ENCODE measurements at places on chromosomes 16 and 17.

DNA sequence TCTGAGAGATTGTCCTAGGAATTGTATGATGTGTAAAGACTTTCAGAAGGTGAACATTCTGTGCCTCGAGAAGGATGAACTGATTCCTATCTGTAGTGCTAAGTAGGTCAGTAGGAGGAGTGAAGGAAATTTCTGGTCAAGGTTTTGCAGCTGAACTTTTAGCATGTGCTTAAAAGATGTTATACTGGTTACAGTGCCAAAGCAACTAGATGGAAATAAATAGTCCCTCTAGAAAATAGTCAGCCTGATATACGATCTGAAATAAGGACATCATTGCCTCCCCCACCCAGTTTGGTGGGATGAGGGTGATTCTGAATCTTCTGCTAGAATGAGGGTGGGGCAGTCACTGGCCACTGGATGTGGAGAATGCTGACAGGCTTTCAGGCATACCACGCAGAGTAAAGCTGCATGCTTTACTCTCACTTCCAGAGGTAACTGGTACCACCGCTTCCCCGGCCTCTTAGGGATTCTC, 57.2 kb upstream of the VPS4A start:
- no peak for DNase-seq

GRCh38 chr16:50093607-50094539, 28.1 kb downstream of the HEATR3 start:
- DNase-seq, result no peak

DNA sequence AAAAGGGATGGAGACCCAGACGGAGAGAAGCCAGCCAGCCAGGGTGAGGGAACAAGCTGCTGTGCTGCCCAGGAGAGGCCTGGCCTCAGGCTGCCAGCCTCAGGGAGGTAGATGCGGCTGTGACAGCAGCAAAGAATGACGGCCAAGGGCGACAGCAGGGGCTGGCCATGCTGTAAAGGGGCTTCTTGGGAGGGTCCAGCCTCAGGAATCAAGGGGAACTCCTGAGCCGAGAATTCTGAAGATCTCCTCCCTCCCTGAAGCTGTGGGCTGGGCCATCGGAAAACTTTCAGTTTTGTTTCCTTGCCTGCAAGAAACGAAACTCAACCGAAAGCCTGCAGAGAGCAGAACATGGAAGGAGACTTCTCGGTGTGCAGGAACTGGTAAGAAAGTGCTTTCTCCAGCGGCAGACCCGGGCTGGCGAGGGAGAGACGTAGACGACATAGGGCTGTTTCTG, at the start of gene XAF1:
XAF1 (plus strand) TSS at position 316 of the 454 bp plus-strand sequence; CDS start at position 349, 33 bp downstream.
- DNase-seq, result no peak

GRCh38 chr17:49521088-49521450, 26.0 kb downstream of the NGFR start:
- no peak for DNase-seq

GRCh38 chr16:71287911-71288310, 1.3 kb downstream of the CMTR2 start:
- DNase-seq, result no peak

DNA sequence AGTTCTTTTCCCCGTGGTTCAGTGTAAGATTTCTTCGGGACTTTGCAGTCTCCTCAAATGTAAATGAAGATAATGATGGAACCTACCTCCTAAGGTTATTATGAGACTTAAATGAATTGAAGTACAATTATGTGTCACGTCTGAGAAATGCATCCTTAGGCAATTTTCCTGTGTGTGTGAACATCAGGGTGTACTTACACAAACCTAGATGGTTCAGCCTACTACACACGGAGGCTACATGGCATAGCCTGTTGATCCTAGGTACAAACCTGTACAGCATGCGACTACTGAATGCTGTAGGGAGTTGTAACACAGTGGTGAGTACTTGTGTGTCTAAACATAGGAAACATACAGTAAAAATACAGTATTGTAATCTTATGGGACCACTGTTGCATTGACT, 1.1 kb upstream of the FAM20A start:
- no peak for DNase-seq

- DNase-seq, result no peak
Measured at GRCh38 chr17:29061036-29061435, 18.1 kb downstream of the PIPOX start.

DNA sequence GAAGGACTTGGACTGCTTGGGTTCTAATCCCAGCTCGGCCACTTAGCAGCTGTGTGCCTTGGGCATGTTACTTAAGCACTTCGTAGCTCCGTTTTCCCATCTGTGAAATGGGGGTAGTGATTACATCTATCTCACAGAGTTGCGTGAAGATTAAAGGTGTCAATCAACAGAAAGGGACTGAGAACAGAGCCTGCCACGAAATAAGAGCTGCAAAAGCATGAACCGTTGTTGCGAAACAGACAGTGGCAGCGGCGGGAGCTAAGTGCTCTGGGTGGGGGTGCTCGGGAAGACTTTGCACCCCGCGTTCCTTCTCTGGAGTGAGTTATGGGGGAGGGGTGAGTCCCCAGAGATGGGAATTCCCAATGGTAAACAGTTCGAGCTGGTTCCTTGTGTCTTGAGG, 79.6 kb upstream of the LHX1 start:
- DNase-seq, result no peak

DNA sequence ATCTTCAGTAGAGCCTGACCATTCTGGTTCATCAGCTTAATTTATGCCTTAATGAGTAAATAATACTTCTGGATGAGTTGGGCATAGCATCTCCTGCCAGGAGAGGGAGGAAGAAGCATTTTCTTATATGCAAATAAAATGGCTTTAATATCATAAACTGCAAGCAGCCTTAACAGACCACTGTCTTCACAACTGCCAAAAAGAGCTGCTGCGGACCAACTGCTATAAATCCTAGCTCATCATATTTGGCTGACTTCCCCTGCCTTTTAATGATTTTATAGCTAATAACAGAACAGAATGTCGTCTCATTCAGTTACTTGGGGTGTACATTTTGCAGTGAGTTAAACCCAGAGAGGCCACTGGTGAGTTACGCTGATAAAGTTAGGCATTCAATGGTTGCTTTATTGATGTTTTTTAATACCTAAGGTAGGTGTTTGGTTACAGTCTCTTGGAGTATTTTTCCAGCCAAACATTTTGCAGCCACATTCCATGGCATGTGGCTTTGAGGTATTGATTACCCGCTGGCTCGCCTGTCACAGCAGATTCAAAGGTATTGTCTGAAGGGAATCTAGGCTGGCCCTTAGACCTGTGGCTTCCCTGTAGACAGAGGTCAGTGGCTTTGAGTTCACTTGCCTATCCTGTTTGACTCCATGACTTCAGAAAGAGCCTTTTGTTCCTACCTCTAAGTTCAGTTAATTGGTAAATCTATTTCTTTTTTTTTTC, 16.4 kb downstream of the FAM20A start:
- DNase-seq, result no peak

DNA sequence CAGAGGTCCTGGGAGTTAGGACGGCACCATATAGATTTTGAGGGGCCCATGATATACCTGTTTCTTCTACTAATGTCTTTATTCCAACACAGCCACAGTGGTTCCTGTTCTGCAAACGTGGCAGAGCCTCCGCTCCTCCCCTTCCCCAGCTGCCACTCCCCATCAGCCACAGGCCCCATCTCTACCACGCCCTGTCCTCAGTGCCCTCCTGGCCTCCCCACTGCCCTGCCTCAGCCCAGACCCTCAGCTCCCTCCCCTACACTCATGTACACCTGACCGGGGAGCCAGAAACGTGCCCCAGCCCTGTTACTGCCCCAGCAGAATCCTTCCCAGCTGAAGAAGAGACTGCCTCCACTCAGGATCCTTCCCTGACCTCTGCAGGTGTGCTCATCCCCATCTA, 11.9 kb upstream of the RBFOX3 start:
- DNase-seq, result no peak

GRCh38 chr17:66995944-66996343, 31.4 kb downstream of the CACNG4 start:
- DNase-seq, result no peak

- DNase-seq, result no peak
Measured at GRCh38 chr16:29794231-29794710, 3.7 kb downstream of the KIF22 start.

GRCh38 chr17:72407931-72408330, 287.1 kb downstream of the SOX9 start:
- no peak for DNase-seq

DNA sequence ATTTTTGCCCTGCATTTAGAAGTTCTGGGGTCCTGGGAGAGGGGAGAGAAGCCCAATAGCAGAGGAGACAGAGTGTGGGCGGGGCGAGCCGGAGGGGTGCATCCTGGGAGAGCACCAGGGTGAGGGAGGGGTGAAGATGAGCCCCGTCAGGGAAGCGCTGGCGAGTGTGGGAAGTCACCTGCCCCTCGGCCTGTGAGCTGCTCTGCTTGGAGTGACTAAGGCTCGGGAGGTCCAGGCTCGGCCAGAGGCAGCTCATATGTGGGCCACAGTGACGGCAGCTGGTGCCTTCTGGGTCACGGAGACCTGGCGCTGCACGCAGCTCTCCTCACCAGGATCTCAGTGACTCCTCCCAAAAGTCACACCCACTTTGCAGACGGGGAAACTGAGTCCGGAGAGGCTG, 1.1 kb downstream of the ZG16B start:
- DNase-seq, result no peak

DNA sequence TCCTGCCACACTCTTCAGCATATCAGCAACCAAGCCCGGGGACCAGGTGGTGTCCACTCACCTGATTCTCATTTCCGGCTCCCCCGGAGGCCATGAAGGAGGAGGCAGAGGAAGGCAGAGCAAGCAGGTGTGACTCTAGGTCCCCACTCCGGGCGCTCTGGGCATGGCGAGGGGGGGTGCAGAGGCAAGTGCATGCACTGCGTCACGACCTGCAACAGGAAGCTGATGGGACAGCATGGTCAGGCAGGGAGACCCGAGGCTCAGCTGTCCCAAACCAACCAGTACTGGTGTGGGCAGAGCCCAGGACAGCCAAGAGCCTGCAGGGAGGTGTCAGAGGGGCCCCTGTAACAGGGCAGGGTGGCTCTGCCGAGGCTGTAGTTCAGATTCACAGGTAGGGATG, 2.1 kb upstream of the ENGASE start:
- no peak for DNase-seq

DNA sequence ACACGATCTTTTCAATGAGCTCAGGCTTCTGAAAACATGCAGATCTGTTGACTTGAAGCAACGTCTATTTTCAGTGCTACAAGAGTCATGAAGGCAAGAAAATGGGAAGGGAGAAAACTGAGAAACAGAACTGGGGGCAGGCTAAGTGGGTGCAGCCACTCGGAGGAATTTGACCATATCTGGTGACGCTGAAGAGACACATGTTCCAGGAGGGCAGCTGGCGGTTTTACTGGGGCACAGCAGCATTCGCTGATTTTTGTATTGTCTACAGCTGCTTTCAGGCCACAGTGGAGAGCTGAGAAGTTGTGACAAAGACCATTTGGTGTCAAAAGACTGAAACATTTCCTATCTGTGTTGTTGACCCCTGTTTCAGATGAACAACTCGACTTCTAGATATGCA, 103.0 kb upstream of the ELAC2 start:
- DNase-seq, result no peak

GRCh38 chr16:88406096-88407041, 23.6 kb downstream of the ZNF469 start:
- DNase-seq, result no peak

- DNase-seq, result no peak
Measured at GRCh38 chr16:50642349-50642748, 38.8 kb downstream of the SNX20 start.

GRCh38 chr16:56226845-56227525, 35.7 kb downstream of the GNAO1 start:
- no peak for DNase-seq

DNA sequence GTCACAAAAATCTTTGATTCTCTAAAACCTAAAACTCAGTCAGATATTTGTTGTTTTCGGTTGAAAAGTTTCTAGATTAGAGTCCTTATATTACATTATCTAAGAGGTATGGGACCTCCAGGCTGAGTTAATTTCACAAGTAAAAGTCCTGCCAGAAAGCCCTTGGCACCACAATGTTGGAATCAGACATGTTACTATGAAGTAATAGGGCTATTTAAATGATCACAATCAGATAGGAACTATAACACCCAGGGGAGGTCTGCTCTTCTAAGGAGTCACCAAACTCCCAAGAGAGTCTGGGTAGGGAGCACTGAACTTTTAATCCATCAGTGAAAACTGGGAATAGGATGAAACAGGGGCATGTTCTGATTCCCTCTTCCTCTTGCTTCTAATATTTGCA, 54.2 kb downstream of the WIPI1 start:
- no peak for DNase-seq

DNA sequence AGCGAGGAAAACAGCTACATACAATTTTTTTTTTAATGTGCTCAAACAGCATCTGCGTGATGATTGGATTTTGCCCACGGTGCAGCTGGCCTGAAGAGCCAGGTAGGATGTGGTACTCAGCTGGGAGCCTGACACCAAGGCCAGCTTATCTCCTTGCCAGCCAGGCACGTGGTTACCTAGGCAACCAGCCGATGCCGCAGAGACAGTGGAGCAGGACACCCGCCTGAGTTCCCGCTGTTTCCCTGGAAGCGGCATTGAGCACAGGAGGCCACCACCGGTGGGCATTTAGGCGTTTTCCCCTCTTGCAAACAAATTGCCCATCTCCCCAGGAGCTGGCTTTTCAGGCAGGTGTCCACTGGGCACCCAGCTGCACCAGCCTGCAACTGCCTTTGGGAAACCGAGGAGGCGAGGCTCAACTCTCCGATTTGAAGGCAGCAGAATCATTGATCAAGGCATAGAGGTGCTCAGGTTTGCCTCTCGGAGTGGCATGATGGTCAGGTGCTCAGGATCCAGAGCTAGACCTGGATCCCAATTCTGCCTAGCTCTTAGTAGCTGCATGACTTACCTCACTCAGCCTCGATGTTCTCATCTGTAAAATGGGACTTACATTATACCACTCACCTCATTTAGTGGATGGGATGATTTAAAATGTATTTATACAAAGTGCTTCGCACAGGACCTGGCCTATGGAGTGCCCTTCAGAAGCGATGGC, 137.5 kb upstream of the PLCG2 start:
- DNase-seq, result no peak

GRCh38 chr16:23724096-23724784, 11.2 kb upstream of the ERN2 start:
- no peak for DNase-seq

DNA sequence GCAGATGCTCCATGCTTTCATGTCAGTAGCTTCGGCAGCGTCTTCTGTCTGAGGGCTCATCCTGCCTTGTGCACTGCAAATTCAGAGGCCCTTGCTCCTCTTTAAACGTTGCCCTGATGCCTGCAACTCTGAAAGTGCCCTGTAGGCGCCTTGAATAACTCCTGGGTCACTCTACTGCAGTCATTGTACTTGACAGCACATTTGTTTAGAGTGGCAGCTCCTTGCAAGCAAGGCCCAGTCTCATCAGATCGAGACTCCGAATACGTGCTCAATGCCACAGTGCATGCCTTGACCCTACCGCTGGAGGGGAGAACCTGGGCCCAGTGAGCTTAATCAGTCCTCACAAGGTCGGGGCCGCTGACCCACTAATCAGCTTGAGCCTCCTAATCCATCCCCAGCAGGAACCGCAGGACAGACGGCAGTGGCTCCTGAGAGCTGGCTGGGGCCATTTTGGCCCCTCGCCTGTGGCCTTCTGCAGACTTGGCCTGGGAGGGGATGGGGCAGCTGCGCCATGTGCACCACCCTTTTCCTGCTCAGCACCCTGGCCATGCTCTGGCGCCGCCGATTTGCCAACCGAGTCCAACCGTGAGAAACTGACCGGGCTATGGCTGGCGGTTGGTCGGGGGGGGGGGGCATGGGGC, at the start of gene PRCD:
PRCD (plus strand) TSS at position 414 of the 641 bp plus-strand sequence; CDS start at position 512, 98 bp downstream.
- DNase-seq, result no peak
